ENCODE measurements at places on chromosomes 2 and 18. TPM values are rescaled to one million over a fixed set of nuclear protein-coding genes. Genes with fewer than 3 reads are reported as not detected.

GRCh38 chr18:44537526-44537925 is 143.2 kb upstream of the SETBP1 start:
- no peak for DNase-seq

DNA sequence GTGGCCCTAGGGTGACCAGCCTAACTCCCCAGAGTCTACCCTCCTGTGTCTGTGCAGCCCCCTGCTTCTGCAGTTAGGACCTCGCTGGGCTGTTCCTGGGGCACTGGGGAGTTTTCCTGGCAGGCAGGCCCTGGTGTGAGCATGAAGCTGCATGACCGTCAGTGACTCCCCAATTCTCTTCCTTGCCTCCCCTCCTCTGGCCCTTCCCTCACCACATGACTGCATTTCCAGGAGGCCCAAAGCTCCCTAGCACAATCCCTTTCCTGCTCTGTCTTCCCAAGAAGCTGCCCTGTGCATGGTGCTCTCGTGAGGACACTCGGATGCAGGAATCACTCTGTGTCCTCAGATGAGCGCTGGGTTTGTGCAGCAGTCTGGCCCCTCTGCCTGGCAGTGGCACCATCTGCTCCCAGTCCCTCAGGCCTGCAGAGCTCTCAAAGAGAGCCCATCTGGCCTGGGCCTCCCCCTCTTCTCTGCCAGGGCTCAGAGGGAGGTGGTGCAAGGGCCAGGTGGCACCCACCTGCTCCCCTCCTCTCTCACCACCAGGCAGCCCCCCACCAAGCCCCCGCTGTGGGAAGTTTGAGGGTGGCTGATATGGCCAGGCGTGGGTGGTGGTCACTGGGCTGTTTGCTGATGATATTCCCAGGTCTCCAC is 125.6 kb upstream of the HS6ST1 start:
- no peak for DNase-seq

The B3GNT7 gene
- polyA plus RNA-seq: 44.6 TPM

The SPC25 gene
- 2.7 TPM for polyA plus RNA-seq

GRCh38 chr2:101794141-101794540 is 96.6 kb downstream of the MAP4K4 start:
- no peak for DNase-seq

The FAM228A gene
- polyA plus RNA-seq: 0.54 TPM

The XPO1 gene
- polyA plus RNA-seq: 54.4 TPM

The SERPINB11 gene
- not detected for polyA plus RNA-seq

DNA sequence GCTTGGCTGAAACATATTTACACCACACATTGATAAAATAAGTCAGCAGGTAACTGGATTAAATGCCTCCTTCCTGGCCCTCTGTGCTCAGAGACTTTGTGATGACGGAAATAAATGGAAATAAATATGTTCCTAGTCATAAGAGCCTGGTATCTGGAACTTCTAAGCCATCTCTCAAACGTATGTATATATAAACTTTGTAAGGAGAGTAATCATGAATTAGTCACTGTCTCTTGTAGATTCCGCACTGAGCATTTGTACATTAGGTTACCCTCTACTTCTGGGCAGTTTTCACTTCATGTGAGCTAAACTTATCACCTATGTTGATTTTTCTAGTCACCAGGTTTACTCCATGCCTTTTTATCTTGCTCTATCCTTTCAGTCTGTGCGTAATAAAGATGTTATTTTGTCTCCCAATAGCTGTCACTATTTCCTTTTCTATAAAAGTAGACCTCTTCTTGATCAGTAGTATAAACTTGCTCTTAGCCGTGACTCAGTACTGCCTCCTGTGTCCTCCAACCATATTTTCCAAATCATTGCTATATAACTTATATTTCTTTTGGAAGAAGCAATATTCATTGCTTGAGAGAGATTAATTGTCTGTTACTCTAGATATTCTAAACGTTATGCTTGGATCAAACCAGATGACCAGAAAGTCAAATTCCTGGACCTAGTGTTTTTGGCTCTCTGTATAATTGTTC is 53.2 kb downstream of the FEZ2 start:
- DNase-seq: no peak

- DNase-seq: no peak
Observed at GRCh38 chr2:3441465-3441864, 62.0 kb downstream of the TRAPPC12 start.

DNA sequence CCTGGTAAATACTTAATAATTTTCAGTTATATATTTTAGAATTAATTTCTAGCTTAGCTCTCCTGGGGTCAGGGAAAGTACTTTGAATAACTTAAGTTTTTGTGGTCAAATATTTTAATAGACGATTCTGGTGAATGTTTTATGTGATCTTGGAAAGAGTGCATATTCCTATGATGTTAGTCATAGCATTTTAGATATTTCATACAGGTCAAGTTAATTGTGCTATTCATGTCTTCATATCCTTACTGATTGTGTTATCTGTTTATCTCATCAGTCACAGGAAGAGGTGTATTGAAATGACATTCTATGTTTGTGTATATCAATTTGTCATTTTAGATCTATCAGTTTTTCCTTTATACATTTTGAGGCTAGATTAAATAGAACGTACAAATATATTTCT is 576.2 kb downstream of the CPS1 start:
- DNase-seq: no peak
